ENCODE measurements at places on chromosomes 7 and 10.

- DNase-seq, result no peak
Observed at GRCh38 chr7:4045975-4046374, 636.1 kb upstream of the FOXK1 start.

GRCh38 chr7:21358648-21359047 is 69.2 kb upstream of the SP4 start:
- DNase-seq, result no peak

GRCh38 chr10:93680412-93681047 is 21.9 kb downstream of the FRA10AC1 start:
- peak; percentile 13 for DNase-seq

DNA sequence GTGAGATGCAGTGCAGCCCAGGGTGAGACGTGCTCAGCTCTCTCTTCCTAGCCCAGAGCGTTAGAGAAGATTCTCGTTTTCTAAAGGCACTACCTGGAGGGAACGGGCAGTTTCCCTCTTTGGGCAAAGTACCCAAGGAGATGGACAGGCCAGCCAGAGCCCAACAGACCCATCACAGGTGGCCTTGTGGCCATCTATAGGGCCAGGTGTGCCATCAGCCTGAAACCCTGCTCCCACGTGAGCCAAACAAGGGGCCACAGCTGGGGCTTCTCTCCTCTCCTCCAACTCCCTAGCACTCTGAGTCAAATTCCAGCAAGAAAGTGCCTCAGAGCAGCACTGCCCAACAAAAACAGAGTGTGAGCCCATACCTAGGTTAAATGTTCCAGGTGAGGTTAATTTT is 22.3 kb downstream of the CHST15 start:
- DNase-seq, result no peak

- peak; percentile 75 for DNase-seq
Observed at GRCh38 chr10:100009793-100010676, at the start of gene DNMBP. DNMBP (minus strand) TSS chr10:100009947; CDS start chr10:99972124, 37,823 bp downstream.

DNA sequence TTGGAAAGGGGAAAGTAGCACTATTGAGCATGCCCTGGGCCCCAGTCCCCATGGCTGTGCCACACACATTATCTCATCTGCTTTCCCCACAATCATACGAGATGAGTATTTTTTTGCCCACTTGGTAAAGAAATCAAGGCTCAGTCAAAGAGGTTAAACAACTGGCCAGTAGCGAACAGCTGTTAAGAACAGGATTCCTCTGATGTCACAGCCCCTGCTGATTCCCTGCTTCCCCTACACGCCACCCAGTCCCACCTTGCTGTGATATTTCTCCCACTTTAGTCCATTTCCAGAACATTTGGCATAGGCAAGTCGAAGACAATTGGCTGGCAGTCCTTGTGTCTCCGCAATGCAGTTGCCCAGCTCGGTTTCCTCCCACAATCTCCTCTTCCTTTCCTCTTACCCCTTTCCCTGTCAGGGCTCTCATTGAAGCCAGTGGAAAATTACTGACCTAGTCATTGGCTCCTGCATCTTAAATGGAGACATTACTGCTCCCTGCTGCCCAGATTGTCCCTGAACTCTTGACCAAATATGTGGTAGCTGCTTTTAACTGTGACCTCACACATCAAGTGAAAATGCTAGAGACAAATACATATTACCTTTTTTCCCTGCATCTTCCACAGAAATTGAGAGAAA is 56.5 kb upstream of the EEPD1 start:
- no peak for DNase-seq
